ENCODE measurements at places on chromosomes 3 and 15.
A peak's percentile ranks its signal among the peaks of the same experiment; 100 is the strongest.

GRCh38 chr15:81752974-81753373 is 292.8 kb downstream of the MEX3B start:
- DNase-seq = no peak

DNA sequence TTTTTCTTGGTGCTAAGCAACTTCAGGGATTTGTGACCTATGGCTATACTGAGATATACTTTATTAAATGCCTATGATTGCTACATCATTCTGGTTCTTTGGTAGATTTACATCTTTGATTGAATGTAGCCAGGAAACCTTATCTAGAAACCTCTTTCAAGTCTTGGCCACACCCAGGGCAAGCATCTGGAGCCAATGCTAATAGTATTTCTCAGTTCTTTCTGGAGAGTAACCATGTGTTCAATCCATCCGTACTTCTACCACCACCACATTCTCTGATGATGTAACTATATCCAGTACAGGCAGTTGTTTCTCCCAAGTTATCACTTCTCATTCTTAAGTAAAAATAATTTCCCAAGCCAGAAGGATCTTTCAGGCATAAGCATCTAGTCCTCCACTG is 69.0 kb downstream of the NME9 start:
- DNase-seq = no peak

GRCh38 chr3:4730719-4731118 is 237.6 kb downstream of the ITPR1 start:
- no peak for DNase-seq

DNA sequence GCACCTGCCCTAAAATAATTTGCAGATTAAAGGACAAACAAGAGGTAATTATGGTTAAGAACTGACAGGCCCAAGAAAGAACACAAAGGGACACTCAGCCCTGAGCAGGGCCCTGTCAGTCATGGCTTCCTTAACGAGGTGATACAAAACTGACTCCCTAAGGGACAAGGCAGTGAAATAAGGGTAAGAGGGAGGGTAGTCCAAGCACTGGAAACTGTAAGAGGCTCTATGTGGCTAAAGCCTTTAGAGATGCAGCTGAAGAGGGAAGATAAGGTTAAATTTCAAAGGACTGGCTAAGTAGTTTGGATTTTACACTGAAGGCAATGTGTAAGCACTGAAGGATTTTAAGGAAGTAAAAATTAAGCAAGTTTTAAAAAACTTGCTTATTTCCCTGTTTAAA is 3.9 kb downstream of the ATR start:
- peak; percentile 30 for DNase-seq

DNA sequence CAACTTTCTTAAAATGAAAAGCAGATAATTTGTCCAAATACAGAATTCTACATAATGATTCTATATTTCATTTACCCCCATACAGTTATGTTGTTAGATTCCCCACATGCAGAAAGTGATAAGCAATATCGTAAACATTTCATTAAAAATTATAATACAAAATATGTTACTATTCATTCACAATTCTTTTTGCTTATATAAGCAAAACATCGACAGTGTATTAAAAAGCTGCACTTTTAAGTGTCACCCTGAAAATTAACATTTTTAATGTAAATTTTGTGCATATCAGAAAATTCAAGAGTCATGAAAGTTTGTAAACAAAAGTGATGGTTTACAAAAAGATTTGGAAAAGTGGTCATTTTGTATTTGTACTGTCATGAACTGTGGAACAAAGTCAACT is 19.2 kb downstream of the TMEM212 start:
- DNase-seq = no peak

DNA sequence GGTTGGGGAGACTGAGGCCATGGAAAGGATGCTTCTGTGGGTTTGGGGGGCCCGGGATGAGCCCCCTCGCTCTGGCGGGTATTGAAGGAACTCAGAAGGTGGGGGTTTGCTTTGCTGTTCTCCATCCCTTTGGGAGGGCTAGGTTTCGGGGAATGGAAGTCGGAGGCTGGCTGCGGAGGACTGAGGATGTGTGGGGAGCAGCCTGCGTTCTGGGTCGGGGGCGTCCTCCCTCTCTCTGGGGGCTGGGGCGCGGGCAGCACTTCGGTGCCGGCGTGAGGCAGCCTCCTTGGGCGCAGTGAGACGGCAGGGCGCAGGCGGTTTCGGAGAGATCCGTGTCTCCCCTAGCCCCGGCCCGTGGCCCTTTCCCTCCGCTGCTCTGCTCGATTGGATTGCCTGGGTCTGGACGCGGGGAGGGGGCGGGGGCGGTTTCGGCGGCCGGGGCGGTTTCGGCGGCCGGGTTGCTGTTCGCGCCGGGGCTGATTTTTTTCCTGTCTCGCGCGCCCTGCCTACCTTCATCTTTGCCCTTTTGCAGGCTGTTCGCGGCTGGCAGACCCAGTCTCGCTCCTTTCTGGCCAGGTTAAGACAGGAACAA is 1.4 kb downstream of the PTPRG start:
- DNase-seq = no peak

DNA sequence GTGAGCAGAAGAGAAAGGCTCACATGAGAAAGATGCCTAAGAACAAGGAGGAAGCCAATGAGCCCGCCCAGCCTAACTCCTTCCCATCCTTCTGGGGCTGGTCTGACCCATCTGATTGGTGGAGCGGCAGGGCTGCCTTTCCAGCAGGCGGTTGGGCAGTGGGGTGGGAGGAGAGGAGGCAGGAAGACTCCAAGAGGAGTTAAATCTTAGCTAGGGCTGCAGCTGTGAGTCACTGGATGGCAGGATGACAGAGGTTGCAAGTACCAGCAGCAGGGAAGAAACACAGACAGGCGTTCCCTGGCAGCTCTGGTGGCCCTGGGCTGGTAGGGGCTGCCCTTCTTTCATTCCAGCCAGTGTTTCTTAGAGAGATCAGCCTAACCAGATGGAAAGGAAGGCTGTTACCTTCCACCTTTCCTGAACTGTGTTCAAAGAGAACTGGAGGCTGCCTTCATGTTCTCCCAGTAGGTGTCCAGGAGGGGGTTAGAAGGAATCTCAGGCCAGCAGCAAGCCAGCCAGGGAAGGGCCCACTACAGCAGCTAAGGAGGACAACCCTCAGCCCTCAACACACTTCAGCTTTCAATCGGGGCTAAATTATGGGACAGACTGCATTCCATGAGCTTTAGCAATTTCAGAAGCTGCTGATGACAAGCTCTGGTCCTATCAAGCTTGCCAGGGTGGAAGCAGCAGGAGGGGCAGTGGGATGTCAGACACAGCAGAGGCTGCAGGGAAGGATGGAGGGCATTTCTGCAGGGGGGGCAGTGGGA is 50.3 kb downstream of the CHSY1 start:
- peak; percentile 87 for DNase-seq

DNA sequence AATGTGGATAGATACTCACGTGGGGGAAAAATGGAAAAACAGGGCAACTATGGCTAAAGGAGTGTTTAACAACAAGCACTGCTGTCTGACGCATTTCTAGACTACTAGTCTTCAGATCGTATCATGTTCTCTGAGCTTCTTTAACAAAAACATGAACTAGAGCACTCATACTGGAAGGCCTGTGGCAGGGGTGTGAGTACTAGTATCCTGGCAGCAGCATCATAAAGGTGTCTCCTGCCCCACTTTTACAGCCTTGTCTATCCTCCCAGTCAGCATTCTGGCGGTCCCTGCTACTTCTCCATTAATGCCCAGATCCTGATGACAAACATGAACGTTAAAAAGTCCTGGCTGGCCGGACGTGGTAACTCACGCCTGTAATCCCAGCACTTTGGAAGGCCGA is 4.0 kb downstream of the FMN1 start:
- no peak for DNase-seq

DNA sequence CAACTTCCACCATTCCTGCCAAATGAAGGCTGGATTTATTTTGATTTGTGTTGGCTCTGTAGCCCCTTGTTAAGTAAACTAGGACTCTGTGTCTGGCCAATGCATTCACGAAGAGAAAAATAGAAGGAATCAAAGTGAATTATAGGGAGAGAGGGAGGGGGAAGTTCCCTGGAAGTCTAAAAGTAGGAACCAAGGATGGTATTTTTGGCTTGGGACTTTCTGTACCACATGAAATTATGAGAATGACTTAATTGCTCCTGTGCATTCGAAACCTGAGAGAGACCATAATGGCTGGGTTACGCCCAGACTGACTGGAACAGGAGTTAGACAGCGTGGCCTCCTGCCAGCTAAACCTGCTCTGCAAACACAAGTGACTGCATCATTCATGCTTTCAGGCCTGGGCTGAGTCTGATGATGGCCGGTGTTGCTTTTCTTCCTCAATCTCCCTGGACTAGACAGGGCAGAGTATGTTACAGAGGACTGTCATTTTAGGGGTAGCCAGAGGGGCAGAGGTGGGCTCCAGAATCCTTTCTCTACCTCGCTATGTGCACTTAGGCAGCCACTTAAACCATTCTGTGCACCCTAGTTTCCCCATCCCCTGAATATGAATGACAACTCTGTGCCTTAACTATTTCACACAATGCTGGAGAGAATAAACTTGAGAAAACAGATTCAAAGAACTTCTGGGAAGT is 58.9 kb downstream of the MYO1E start:
- peak; percentile 38 for DNase-seq

DNA sequence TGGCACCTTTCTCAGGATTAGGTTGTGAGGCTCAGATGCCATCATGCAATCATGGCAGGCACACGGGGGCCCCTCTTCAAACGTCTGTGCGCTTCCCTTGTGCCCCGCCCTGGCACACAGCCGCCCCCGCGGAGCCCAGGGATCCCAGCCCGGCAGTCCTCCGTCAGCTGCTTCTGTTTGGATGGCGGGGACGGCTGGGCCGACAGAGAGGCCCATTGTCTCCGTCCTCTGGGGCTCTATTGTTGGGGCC is 849 bp upstream of the HDAC11 start:
- peak; percentile 52 for DNase-seq

GRCh38 chr3:121998611-121999473 is 23.2 kb downstream of the ILDR1 start:
- peak; percentile 94 for DNase-seq

DNA sequence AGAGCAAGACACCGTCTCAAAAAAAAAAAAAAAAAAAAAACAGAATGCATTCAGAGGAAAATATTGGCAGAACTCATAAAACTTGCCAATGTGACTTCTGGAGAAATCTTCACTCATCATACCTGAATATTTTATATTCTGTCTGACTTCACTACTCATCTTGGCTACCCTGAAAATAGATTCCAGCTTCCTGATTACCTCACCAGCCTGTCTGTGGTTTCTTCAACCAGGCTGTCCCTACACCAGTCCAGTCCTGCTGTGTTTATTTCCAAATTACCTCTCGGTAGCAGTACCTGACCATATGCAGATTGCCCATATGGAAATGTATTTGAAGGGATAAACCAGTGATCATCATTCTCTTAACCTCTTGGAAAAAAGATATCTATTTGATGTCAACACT is 9.3 kb upstream of the P3H2 start:
- DNase-seq = no peak

- no peak for DNase-seq
Measured at GRCh38 chr3:136651581-136651980, 100.6 kb downstream of the STAG1 start.

- DNase-seq = no peak
Measured at GRCh38 chr3:53592862-53593261, 98.5 kb downstream of the CACNA1D start.

GRCh38 chr3:128447561-128448013 is 19.1 kb downstream of the DNAJB8 start:
- DNase-seq = peak; percentile 41

DNA sequence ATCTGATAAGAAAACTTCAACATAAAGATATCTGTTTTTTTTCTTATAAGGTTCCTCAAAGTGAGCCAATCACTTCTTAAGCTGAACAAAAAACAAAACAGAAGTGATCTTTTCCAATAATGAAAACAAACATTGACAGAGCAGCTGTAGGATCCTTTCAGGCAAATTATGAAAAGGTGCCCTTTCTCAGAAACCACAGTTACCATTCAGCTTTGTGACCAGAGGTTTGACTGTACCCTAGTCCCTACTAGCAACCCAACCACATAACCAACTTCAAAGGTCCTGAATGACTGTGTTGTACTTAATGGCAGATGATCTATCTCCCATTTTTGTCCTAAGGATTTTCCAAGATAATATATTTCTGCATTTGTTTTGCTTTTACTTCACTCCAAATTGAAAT is 39.4 kb upstream of the CCR2 start:
- no peak for DNase-seq

GRCh38 chr15:90072978-90073640 is 29.2 kb downstream of the IDH2 start:
- no peak for DNase-seq

GRCh38 chr3:184498986-184499606 is 62.5 kb upstream of the EPHB3 start:
- no peak for DNase-seq

GRCh38 chr3:33883951-33884561 is 85.6 kb downstream of the PDCD6IP start:
- DNase-seq = no peak

DNA sequence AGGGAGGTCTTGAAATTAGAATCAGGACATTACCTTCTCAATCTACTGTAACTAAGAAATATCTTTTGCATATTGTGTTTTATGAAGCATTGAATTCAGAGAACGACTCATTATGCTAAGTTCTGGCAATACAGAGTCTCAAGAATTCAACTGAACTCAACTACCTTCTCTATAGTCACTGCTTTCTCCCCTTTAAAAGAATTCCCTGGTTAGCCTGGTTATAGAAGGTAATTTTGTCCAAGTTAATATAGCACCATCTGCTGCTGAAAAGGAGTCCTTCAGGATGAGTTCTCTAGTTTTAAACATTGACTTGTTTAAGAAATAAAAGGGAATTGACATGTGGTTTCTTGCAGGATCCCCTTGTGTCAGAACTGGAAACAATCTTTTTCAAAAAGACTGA is 60.2 kb downstream of the IL16 start:
- peak; percentile 66 for DNase-seq

GRCh38 chr3:47825590-47825989 is 22.7 kb downstream of the DHX30 start:
- no peak for DNase-seq

- DNase-seq = no peak
Measured at GRCh38 chr15:94266789-94267188, 35.4 kb downstream of the MCTP2 start.

DNA sequence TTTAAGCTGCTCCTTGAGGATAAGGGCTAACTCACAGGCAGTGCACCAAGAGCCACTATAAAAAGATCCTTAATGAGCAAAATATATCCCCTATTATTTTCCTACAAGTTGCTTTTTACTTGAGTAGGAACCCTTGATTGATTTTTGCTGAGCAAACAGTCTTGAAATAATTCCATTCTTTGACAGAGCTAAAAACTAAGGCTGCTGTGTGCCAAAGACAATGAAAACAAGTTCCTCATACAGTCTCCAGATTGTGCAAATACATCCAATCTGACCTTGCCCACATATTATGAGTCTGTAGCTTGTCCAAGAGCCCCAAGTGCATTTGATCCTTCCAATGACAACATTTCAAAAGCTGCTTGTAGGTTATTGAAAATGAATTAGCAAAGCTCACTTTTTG is 15.0 kb downstream of the PRKAR2A start:
- DNase-seq = peak; percentile 56

GRCh38 chr15:41566121-41566885 is 7.3 kb downstream of the TYRO3 start:
- peak; percentile 62 for DNase-seq

DNA sequence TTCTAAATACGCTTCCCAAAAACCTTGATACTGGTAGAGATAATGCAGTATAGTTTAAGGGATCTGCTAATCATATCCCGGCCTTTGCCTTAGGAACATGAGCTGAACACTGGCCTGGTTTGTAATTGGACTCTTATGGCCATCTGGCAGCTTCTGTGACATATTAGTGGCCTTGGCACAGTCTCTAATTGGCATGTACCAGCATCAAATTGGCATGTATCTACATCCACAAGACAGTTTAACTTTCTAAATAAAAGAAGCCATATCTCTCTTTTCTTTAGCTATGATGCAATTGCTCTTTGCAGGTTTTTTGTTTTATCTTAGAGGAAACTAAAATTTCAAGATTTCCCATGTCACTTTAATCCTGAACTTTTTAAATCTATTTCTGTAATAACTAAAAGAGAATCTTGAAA is 44.6 kb upstream of the FILIP1L start:
- no peak for DNase-seq

Data from inflammatory macrophage treated with lipopolysaccharide for 1 hour (primary cell).